ENCODE measurements at places on chromosomes 1 and 21.

- peak; percentile 3 for DNase-seq
Observed at GRCh38 chr1:20731057-20731991, 1.2 kb downstream of the SH2D5 start.

DNA sequence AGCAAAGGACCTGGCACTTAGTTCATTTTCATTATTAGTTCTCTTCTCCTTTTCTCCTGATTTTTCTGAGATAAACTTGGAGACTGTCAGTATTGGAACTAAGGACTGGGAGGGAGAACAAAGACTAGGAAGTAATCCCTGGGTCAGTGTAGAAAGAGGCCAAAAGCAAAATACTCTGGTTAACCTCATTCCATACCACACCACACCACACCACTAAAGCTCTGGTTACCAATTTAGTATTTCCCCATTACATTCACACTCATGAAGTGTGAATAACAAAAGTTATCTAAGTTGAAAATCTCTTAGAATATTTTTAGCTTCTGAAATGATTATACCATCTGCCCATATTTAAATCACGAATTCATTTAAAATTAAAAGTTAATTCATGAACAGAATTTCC, 68.9 kb upstream of the DMRTA2 start:
- DNase-seq = no peak

- DNase-seq = no peak
Observed at GRCh38 chr21:46498335-46499050, 39.8 kb downstream of the DIP2A start.

- DNase-seq = no peak
Observed at GRCh38 chr1:26999440-26999987, 6.0 kb downstream of the TRNP1 start.

DNA sequence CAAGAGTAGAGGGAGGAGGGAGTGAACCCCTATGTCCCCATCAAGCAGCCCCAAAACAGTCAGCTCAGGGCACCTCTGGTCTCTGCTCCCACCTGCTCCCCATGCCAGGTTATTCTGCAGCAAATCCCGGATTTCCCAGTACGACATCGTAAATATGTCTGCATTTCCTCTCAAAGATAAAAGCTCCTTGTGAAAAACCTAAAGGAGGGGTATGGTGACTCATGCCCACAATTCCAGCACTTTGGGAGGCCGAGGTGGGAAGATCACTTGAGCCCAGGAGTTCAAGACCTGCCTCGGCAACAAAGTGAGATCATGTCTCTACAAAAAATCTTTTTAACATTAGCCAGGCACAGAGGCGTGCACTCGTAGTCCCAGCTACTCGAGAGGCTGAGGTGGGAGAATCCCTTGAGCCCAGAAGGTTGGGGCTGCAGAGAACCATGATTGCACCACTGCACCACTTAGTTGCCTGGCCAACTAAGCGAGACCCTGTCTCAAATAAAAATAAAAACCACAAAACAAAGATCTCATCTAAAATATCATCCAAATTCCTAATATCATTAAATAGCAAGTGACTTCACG, 7.1 kb downstream of the ACOT7 start:
- no peak for DNase-seq

DNA sequence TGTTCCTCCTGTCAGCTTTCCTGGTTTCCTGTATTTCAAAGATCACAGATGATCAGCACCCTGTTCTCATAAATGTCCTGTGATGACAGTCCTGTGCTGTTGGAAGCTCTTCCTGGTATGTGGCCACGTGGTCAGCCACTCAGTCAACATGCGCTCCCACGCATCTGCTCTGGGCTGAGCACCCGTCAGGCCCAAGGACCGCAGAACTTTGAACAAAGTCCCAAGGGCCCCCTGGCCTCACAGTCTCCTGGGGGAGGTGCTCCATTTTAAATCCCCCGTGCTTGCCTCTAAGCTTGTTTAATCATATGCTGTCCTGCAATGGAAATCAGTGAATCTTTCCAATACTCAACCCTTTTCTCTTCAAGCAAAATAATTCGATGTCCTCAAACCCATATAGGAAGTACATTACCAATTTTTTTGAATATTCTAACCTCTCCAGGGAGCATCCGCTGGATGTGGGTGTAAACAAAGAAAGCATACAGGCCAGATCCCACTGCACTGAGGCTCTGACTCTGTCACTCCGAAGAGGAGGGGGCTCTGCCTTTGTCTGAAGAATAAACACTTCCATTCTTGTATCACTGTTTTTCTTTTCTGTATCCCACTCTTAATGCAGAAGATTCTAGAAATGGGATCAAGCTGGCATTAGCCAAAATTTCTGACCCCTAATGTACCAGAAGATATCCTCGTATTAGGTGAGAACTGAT, 250.3 kb downstream of the SDCCAG8 start:
- DNase-seq = no peak

DNA sequence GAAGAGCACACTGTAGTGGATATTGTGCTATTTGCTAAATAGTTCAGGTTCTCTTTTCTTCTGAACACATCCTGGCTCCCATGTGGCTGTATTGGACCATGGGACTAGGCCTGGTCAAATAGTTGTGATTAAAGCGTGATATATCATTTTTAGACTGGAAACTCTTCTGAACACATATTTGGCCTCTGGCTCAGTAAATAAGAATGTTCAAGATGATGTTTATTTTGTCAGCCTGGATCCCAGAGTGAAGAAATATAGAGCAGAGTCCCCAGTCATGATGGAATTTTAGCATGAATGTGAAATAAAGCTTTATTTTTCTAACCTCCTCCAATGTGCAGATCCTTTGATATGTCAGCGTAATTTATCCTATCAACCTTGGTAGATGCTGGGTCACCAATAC, 542.6 kb downstream of the ADGRL2 start:
- DNase-seq = no peak

DNA sequence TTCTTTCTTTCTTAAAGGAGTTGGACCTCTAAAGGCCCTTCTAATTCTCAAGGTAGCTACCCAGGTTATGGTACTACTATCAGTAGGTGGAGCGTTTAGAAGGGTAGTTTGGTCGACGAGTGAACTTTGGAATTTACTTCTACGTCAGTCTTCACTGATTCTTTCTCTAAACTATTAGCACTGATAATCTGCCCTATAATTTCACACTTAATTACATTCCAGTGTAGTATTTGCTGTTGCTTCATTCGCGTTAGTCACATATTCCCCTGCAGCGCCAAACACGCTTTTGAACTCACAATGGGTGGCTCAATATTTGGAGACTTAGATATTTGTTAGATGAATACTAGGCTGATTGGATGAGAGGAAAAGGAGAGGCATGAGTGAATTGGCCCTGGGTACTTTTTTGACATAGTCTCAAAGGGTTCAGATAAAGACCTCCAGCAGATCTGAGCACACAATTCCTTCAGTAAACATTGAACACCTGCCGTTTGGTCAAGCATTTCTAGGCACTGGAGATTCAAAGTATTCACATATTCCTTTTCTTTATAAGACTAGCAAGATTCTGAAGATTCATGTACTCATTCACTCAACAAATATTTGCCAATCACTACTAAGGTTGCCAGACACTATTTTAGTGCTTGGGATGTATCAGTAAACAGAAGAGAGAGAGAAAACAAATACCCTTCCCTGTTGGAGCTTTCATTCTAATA, 929 bp upstream of the FOXJ3 start:
- no peak for DNase-seq

- no peak for DNase-seq
Observed at GRCh38 chr1:110021285-110021684, 13.1 kb upstream of the STRIP1 start.

- no peak for DNase-seq
Observed at GRCh38 chr21:34126269-34126668, 52.9 kb downstream of the MRPS6 start.

DNA sequence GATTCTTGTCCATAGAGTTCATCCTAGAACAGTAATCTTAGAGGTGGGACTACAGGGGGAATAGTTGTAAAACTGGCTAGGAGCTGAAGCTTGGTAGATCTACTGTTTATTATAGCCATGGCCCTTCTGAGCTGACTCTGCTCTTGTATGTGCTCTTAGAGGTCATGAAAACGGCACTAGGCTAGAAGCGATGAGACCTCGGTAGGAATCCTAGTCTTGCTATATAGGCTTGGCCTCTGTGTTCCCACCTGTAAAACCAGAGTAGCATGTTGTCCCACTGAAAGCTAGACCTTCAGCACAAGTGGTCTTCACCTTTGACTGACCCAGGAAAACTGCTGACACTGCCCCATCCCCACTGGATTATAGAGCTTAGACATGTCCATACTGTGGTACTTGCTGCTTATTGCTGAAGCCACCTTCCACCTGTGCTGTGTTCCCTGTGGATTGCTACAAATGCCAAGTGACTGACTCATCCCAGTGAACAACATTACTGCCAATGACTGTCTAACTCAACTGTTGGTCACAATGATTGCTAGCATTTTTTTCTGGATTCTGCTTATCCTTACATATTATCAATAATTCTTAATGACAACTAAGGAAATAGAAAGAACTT, 23.0 kb upstream of the PIGC start:
- DNase-seq = no peak

DNA sequence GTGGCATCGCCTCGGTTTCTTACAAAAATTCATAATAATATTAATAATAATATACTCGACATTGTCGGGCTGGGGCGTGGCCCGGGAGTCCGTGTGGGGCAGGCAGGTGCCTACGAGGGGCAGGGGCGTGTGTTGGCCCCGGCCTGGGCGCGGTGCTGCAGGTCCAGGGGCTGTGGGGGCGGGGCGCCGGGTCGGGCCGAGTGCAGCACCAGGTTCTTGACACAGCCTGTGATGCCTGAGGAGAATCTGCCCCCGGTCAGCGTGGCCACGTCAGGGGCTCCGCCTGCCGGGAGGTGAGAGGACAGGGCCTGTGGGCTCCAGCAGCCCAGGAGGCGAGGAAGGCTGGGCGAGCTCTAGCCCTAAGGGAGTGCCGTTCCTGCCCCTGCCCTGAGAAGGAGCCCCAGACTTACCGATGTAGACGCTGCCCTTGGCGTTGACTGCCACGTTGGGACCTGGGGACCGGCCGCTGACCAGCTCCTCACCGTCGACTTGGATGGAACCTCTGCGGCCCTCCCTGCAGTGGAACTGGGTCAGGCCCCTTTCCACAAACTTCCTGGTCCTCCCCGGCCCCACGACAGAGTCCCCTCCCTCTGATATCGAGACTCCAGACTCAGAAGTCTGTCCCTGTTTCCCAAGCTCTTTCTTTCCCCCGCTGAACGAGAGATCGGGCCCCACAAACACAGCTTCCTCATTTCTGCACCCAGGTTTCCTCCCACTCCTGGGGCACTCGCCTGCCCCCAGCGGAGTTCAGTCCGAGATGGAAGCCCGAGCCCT, 11.3 kb downstream of the LDLRAD2 start:
- no peak for DNase-seq

DNA sequence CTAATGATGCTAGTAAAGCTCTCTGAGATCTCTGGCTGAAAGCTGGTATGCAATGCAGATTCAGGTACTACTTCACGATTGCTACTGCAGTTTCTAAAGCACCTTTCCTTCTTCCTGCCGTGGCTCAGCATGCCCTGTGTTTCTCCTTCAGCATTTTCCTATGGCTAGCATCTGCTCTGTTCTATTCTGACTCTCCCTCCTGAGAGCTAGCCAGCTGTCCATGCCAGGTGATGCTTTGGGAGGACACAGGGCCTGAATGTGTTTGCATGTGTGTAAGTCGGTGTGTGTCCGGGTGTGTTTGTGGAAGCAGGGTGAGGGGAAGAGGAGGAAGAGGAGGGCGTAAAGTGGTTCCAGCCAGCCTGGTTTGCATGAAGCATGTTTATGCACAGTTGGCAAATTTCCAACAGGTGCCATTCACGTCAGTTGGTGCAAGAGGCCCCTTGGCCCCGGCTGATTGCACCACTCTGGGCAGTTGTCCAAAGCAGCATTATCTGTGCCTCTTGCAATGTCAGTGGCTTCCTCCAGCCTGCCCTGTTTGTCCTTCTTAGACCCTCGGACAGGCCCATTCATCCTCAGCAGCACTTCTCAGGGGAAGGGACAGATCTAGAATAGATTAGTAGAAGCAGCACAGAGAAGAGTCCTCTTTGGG, 433.3 kb downstream of the DISC1 start:
- DNase-seq = no peak

DNA sequence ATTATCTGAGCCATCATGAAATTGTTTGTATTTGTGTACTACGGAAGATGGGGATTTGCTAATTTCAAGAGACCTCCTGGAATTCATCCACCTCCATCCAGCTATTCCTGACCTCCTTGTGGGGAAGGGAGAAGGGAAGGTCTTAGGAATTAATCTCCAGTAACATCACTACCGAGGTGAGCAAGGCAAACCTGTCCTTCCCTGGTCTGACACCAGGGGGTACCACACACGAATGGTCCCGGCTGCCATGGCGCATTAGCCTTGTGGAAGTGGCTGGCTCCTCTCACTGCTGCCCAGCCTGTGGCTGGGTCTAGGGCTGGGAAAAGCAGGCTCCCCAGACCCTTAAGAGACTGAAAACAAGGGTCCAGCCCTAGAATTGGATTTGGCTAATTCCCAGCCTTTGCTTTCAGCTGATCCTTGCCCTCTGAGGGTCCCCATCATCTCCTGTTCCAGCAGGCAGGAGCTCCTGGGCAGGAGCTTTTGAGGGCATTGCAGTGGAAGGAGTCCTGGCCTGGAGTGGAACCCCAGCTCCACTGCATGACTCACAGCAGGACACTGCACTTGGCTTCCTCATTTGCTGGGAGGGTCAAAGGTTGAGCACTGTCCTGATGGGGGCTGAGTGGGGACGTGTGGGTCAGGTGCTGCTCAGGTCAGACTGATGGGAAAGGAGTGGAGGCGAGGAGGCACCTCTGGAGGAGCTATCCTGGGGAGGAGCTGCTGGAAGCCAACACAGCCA, 34.8 kb downstream of the RIMS3 start:
- DNase-seq = peak; percentile 62

- DNase-seq = no peak
Observed at GRCh38 chr1:77958850-77959249, 20.0 kb downstream of the FUBP1 start.

DNA sequence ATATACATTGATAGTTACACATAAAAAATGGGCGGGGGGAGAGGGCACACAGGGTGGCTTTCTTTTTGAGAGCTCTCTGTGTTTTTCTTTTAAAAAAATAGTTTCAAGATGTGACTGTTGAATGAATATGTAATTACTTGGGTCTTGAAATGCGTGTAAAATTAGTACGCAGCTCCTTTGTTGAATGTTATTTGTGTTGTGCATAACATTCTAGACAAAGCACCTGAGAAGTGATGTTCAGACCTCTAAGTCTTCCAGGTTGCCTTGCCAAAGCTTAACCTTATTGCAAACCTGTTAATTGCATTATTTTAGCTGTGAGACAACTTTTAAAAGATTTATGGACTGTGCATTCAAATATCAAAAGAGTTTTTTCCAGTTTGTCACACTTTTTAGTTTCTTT, 5.4 kb downstream of the PBX1 start:
- DNase-seq = no peak

- no peak for DNase-seq
Observed at GRCh38 chr1:192861860-192862259, 53.0 kb downstream of the RGS2 start.
